Hematopoietic multipotent progenitor cell (in vitro differentiated cells): ENCODE measurements at places on chromosomes 3 and 15.

DNA sequence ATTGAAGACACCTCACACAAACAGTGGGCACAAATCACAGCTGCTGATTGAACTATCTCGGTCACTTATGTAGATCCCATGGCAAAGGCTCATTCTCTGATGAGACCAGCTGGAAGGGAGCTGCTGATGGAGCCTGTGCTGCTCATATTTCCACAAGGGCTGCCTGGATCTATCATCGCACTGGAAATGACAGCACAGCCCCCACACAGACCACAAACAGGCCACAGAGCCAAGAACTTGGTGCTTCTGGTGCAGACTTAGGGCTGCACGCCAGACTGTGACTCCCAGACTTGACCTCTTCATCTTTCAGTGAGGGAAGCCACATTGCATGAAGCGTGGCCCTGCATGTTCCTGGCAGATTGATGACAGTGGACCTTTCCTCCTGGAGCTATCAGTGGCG, 197.6 kb downstream of the MINAR1 start:
- DNase-seq = no peak

GRCh38 chr3:65729973-65730372, 308.7 kb downstream of the MAGI1 start:
- DNase-seq = no peak

DNA sequence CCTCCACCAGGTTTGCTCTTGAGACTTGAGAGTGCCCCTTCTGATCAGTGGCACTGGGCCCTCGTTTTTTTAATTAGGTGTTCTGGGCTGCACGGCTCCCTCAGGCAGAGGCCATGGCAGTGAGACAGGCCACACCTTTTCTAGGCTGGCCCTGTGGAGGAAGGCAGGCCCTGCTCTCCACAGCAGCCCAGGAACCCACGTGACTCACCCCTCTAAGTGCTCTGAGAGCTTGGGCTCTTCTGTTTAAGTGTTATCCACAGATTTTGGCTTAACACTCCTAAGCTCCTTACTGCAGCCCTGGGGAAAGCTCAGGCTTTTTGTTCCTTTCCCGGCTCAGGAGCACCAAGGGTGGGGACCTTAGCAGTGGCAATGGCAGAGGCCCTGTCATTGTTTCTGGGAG, 463.2 kb upstream of the GBE1 start:
- no peak for DNase-seq

DNA sequence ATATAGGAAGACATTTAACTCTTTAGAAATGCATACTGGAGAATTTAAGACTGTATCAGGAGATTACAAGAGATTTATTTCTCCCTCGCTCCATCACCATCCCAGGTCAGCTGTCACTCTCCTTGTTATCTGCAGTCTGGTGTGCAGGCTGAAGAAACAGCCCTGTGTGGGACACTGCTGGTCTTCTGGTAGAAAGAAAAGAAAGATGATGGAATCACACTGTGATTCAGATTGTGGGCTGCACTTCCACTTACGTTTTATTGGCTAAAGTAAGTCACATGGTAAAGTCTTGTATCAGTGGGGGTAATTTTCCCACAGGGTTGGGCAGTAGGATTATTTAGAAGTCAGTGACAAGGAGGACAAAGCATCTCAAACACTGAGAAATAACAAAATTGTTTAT, 18.1 kb upstream of the ATP1B3 start:
- no peak for DNase-seq

GRCh38 chr3:108103886-108104797, 13.3 kb upstream of the CD47 start:
- DNase-seq = no peak
